ENCODE measurements at places on chromosomes 11 and 22. TPM values are rescaled to one million over a fixed set of nuclear protein-coding genes. Genes with fewer than 3 reads are reported as not detected.

The FADS3 gene
- 17.9 TPM for polyA plus RNA-seq

The HPX gene
- 5.7 TPM for polyA plus RNA-seq

- DNase-seq = no peak
Observed at GRCh38 chr11:75893251-75893650, 78.2 kb downstream of the UVRAG start.

- DNase-seq = no peak
Observed at GRCh38 chr11:25741886-25742285, 590.0 kb upstream of the ANO3 start.

GRCh38 chr11:132177106-132177505, 806.7 kb downstream of the NTM start:
- peak; percentile 24 for DNase-seq

DNA sequence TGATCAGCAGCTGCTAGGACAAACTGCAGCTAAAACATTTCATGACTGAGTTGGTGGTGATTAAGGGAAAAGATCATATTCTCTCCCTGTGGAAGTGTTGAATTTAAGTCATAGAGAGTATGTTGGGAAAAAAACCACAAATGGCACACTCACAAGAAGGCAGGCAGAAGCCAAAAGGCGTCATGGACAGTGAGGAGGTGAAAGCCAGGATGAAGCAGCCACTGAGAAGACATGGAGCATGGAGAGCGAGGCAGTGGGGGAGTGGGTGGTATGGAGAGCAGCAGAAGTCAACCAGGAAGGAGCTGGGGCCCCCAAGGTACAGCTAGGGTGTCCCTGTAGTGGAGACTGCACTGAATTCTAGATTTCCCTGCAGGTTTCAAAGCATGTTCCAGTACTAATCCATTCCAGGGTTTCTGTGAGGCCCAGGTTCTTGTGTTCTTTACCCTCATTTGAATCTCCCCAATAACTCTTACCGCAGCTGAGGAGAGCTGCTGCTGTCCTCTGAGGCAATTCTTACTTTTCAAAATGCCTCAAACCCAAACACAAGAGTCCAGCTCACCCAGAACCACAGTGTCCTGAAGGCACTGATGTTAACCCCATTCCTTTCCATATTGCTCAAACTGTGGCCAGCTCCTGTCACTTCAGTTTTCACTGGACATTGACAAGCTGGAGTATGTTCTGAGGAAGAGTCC, 191.8 kb upstream of the E2F8 start:
- peak; percentile 9 for DNase-seq

DNA sequence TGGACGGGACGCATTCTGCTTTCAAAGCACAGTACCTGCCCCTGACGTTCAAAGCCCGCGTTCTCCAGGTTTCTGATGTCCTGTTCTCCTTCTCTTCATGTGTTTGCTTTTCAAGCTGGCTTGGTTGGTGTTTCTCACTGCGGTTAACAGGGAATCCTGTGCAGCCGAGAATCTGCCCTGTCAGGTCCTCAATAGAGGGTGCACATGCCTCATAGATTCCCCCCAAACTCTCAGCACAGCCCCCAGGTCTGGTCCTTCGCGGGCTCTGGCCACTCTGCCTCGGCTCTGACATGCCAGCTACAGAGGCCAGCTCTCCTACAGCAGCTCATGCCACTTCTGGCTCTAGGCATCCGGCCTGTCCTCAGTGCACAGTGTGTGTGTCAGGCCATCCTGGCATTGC, 1343.8 kb downstream of the TBC1D22A start:
- DNase-seq = no peak

DNA sequence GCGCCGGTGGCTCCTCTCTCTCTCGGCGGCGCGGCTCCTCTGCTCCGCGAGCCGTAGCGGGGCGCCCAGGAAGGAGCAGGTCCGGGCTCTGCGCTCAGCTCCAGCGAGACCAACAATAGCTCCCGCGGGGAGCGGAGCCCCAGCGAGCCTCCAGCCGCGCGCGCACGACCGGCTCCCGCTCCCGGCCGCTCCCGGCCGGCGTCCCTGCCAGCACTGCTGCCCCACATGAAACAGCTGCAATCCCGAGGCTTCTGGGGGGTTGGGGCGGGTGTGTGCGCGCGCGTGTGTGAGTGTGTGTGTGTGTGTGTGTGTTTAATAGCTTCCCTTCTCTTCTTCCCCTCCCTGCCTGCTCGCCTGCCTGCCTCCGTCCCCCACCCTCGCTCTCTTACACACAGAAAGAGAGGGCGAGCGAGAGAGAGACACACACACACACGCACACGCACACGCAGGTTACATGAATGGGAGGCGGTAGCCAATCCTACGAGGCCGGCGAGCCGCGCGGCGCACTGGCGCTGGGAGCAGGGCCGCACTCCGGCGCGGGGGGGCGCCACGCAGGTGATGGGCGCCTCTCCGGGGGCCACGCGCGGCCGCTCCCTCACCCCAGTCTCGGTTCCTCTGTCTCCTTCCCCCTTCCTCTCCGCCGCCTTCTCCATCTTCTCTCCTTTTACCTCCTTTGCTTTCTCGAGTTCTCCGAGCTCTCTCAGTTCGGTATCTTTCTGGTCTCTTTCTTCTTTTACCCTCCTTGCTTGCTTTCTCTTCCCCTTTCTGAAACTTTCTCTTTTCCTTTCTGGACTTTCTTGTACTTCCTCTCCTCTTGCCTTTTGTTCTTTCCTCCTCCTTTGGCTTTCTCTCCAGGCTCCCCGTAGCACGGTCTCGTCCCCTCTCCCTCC, at the start of gene TENM4:
TENM4 (minus strand) TSS at position 460 of the 890 bp plus-strand sequence. CDS start 371,086 bp downstream, outside the sequence.
- peak; percentile 73 for DNase-seq
